ENCODE measurements at places on chromosomes 16 and 17.
A peak's percentile ranks its signal among the peaks of the same experiment; 100 is the strongest.

DNA sequence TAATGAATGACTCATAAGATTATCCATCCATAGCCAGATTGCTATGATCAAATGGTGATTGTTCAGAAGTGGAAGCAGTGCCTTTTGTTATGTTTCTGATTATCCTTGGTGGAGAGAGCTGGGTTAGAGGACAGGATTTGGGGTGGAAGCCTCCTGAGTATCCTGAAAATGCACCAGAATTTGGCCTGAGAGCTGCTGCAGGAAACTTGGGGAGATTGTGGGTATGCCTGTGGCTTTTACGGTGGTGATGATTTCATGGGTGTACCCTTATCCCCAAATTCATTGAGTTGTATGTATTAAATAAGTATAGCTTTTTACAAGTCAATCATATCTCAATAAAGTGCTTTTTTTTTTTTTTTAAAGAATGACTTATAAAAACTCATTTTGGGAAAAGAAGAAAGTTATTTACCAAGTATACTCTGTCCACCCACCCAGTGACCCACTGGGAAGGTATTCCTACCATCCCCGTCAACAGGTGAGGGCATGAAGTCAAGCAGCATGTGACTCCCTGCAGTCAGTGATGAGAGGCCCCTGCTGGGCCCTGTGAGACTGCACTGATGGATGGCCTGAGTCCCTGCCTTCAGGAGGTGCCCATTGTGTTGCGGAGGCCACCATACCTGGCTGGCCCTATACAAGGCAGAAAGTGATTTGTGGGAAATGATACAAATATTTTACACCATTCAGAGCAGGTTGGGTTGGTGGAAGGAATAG lies 28.4 kb downstream of the NKD1 start:
- no peak for DNase-seq

DNA sequence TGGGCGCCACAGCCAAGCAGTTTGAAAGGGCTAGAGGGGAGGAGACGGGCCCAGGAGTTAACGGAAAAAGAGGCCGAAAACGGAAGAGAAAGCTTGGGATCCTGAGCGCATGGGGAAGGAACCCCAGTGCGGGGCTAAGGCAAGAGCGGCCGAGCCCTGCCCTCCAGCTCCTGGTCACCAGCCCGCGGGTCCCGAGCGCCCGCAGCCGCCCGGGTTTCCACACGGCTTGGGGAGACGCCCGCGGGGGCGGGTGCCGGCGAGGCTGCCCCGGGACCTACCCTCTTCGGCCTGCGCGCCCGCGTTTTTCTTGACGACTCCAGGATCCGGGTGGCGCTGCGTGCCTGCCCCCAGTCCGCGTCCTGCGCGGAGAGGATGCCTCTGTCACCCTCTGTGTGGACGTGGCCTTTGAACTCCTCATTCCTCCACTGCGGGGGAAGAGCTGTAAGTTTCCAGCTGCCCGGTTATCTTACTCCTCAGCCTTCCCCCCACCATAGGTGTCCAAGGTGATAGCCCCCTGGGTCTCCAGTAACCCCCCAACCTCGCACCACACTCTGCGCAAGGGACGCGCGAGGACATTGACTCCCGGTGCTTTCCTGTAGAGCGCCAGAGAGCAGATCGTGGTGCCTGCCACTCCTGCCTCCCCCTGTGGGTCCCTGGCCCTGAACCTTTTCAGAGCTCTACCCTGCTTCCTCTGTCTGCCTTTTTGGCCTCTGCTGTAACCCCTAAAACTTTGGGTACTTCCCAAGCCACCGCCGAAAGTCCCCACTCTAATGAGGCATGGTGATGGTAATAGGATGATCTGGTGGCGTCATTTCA lies 1.7 kb upstream of the CDH11 start:
- no peak for DNase-seq

DNA sequence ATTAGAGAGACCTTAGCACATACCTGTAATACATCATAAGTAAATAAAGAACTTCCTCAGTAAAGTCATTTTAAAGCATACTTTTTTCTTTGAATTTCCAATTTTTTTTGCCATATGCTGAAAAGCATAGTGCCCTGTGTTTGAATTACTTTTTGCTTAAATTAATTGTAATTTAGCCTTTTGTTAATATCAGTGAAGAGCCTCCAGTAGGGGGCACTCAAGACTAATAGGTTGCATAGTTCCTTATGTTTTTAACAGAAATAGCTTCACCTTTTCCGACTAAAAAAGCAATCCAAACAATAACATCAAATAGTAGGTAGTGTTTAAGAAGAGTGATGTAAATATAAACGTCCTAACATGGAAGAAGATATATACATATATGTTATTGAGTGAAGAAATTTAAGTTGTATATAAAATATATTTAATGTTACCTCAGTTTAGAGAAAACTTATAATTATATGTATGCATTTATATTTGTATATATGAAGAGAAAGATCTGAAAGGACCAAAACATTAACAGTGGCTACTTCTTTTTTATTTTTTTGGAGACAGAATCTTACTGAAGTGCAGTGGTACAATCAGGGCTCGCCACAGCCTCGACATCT lies 18.6 kb downstream of the RAD51C start:
- DNase-seq = peak; percentile 82

DNA sequence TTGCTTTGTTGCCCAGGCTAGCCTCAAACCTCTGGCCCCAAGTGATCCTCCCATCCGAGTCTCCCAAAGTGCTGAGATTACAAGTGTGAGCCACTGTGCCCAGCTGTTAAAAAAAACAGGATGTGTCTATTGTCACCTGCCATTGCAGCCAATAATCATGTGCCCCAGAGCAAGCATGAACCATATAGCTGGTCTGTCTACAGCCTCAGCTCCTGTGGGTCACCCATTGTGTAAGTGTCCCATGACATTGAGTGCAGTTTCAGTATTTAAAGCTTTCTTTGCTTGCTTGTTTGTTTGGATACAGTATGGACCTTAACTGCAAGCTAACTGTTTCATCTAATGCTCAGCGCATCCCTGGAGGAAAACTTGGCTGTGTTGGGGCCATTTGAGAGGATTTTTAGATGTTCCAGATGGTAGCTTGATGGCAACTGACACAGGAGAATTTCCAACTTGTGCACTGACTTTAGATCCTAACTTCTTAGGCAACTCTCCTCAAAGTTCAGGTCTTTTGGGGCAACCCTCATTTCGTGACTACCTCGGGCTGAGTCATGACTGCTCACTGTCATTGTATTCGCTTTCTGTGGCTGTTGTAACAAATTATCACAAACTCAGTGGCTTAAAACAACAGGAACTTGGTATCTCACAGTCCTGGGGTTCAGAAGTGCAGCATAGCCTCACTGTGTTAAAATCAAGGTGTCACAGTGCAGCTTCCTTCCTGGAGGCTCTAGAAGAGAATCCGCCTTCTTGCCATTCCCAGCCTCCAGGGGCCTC lies 30.3 kb upstream of the ADORA2B start:
- peak; percentile 90 for DNase-seq

DNA sequence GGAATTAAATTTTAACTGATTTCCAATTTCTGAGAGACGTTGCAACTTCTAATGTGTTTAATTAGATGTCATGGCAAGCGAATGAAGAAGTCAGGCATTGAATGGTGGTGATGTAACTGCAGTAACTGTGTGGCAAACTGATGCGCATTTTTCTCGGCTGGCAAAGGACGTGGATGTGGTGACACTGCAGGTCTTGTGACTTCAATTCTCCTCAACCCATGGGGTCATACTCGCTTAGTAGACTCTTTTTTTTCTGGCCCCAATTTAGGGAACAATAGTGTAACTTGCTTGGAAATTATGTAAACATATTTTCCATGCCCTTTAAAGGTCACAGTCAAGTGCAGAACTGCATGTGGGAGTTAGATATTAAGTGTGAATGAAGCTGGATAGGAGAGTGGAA lies 1.9 kb upstream of the FAM20A start:
- no peak for DNase-seq

GRCh38 chr16:82605076-82605475 lies 21.7 kb upstream of the CDH13 start:
- DNase-seq = no peak

DNA sequence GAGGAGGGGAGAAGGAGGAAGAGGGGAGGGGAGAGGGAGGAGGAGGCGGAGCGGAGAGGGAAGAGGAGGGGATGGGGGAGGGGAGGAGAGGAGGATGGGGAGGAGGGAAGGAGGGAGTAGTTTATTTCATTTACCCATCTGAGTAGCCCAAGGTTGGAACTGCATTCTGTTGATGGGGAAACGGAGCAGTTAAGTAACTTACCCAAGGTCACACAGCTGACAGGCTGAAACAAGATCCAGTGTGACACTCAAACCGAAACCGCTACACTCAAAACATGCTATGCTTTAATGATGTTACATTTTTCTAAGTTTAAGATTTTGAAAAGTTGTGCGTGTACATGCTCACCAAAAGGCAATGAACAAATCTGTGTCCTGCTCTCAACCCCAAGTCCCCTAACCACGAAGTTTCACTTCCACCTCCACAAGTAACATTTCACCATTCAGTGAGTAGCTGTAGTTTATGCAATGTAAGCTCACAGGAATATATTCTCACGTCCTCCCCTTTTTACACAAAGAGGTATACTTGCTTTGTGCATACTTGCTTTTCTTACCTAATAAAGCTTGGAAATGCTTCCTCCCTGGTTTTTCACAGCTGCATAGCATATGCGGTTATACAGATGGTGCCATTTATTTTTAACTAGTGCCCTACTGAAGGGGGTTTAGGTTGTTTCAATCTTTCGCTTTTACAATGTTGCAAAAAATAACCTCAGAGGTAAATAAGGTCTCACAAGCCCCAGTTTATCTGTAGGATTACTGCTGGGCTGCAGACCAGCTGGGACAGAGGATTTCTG lies 275.3 kb downstream of the PARN start:
- DNase-seq = peak; percentile 6

- no peak for DNase-seq
Observed at GRCh38 chr17:45300060-45300751, 16.6 kb downstream of the MAP3K14 start.

GRCh38 chr16:84339311-84339710 lies 29.0 kb upstream of the ATP2C2 start:
- no peak for DNase-seq

GRCh38 chr16:27624154-27625049 lies 74.5 kb downstream of the KATNIP start:
- no peak for DNase-seq

GRCh38 chr17:76137351-76138233 lies 3.5 kb downstream of the FOXJ1 start:
- no peak for DNase-seq

DNA sequence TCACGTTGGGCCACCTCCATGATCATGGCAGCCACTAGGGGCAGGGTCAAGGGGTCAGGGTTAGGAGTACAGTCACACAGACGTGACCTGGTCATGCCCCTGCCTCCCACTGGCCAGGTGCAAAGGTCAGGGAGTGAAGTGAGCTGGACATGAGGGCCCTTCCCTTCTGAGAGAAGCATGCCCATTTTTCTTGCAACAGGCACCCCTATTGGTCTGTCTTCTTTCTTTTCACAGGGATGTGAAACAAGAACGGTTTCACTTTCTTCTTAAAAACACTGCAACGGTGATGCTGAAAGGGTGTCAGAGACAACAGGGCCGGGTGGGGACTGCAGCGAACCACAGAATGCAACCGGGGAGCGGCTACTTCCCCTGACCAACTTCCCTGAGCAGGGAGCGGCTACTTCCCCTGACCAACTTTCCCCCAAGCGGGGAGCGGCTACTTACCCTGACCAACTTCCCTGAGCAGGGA lies 52.1 kb upstream of the DOC2B start:
- no peak for DNase-seq

GRCh38 chr16:89035669-89036570 lies 57.7 kb upstream of the ACSF3 start:
- no peak for DNase-seq

GRCh38 chr17:27153005-27153404 lies 140.9 kb upstream of the WSB1 start:
- peak; percentile 42 for DNase-seq

DNA sequence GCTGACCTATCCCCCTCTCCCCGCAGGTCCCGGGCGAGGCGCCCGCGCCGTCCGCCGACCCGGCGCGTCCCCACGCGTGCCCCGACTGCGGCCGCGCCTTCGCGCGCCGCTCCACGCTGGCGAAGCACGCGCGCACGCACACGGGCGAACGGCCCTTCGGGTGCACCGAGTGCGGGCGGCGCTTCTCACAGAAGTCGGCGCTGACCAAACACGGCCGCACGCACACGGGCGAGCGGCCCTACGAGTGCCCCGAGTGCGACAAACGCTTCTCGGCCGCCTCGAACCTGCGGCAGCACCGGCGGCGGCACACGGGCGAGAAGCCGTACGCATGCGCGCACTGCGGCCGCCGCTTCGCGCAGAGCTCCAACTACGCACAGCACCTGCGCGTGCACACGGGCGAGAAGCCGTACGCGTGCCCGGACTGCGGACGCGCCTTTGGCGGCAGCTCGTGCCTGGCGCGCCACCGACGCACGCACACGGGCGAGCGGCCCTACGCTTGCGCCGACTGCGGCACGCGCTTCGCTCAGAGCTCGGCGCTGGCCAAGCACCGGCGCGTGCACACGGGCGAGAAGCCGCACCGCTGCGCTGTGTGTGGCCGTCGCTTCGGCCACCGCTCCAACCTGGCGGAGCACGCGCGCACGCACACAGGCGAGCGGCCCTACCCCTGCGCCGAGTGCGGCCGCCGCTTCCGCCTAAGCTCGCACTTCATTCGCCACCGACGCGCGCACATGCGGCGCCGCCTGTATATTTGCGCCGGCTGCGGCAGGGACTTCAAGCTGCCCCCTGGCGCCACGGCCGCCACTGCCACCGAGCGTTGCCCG lies 10.3 kb downstream of the ZNF771 start:
- peak; percentile 94 for DNase-seq

- no peak for DNase-seq
Observed at GRCh38 chr16:86858501-86858900, 280.2 kb downstream of the FOXL1 start.

- DNase-seq = no peak
Observed at GRCh38 chr16:49424961-49425360, 51.4 kb downstream of the C16orf78 start.

GRCh38 chr17:82016061-82016874 lies 6.4 kb downstream of the CENPX start:
- DNase-seq = no peak

DNA sequence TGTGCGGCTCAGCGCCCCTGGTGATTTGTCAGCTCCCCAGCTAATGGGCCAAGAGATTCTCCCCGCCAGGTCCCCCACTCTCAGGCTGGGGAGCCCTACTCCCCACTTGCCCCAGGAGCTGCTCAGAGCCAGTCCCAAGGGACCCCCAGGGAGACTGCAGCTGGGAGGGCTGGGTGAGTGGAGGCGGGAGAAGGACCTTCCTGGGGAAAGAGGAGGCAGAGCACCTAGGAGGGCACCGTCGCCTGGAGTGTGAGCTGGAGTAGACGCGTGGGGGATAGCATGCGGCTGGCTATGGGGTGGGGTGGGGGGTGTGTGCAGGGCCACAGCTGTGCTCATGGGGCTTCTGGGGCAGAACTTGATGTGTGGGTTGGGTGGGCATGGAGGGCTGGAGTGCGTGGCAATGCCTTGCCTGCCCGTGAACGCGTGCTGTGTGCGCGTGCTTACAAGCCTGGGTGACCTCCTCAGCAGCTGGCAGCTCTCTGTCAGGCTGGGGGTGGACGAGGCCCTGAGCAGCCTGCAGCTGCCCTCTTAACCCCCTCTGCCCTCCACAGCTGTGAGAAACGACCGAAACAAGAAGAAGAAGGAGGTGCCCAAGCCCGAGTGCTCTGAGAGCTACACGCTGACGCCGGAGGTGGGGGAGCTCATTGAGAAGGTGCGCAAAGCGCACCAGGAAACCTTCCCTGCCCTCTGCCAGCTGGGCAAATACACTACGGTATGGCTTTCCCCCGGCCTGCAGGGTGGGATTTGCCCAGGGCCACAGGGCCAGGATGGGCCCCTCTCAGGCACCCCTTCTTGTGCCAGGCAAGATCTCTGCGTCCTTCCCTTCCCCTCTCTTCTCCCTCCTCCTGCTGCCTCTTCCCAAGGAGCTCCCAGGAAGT lies 12.9 kb downstream of the GJD3 start:
- no peak for DNase-seq

GRCh38 chr17:10270258-10270657 lies 71.9 kb upstream of the GAS7 start:
- DNase-seq = no peak

Data from fibroblast of pulmonary artery (primary cell).